CD8-positive, alpha-beta memory T cell (primary cell): ENCODE measurements at places on chromosomes 2 and 18.
A peak's percentile ranks its signal among the peaks of the same experiment; 100 is the strongest.

DNA sequence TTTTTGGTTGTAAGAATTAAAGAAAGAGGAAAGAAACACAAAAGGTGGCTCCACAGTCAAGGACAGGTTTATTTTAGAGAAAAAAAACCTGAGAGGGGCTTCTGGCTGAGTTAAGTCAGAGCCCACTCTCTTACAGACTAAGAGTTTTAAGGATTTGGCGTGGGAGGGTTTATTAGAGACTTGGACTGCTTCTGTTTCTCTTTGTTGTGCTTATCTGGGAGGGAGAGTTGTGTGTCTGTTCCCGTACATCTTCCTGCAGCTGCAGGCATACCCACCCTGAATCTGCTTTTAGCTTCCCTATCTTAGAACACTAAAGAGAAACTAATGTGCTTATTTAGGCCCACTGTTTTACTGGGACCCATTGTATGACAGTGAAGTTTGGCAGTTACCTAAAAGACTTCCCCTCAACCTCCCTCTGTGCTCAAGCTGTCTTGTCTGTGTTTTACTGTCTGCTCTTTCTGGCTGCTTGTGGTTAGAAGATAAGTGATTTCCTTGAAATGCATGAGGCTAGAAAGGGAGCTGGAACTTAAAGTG is 2.7 kb downstream of the RSAD2 start:
- DNase-seq: no peak

- no peak for DNase-seq
These were observed 147.1 kb downstream of the CCBE1 start for GRCh38 chr18:59550174-59550516.

DNA sequence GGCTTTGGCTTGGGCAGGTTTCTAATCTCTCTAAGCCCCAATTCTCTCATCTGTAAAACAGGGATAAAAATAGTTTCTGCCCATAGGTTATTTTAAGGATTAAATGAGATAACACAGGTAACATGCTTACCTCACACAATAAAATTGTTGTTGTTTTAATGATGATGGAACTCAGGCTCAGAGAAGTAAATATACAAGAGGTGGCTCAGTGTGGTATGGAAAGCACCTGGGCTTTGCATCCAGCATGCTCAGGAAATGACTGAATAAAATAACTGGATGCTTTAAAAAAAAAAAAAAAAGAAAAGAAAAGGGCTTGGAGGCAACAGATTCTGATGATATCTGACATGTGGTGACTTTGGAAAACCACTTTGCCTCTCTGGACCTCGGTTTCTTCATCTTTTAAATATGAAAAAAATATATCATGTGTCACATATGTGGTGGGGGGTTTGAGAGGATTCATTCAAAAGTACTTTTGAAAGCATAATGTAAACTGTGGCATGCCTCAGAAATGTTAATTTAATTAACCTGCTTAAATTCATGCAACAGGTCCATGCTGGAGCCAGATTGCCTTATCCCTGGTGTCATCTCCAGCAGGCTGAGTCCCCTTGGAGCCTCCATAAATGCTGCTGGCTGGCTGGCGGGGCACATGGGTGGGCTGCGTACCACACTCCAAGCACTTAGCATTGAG is 112.8 kb upstream of the CDC42EP3 start:
- DNase-seq: no peak

DNA sequence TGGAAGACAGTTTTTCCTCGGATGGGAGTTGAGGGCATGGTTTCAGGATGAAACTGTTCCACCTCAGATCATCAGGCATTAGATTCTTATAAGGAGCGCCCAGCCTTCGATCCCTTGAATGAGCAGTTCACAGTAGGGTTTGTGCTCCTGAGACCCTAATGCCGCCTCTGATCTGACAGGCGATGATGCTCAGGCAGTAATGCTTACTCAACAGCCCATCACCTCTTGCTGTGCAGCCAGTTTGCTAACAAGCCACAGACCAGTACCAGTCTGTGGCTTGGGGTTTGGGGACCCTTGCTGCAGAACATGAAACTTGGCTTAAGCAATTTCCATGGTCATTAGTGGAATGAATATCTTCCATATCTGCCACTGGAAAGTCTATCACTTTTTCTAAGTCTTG is 56.4 kb downstream of the GORASP2 start:
- DNase-seq: no peak

DNA sequence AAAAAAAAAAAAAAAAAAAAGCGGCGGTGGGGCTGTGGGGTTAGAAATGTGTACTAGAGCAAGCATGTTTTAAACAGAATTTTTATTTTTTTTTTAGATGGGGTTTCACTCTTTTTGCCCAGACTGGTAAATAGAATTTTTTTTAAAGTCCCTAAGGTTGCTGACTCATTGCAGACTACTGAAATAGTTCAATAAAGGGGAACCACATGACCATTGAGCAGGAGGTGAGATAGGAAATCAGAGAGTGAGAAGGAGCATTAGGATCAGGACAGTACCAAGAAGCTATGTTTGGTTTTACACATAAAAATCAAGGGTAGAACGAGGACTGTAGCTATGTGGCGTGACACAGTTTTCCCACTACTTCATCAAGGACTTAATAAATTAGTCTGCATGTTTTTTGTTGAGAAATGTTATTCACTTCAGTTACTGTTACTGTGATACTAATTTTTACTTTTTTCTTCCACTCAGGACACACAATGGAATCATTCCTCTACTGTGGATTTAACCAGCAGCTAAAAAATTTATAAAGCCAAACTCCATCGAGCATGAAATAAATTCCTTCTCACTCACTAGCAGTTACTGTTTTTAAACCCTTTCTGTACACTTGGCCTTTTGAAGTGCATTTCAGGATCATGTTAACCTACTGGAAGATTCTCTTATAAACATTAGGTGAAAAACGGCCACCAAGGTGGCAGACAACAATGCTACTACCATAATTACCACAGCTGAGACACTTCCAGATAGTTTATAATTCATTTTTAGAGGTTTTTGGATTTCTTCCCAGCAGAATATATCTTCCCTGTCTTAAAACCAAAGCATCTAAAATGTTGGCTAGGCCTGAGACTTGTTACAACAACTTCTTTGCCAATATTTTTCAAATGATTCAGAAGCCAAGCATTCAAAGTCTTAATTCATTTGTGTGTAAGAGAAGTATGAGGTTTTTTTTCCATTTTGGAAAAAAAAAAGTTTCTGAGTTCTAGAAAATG is 33.2 kb downstream of the LAMA1 start:
- DNase-seq: no peak

GRCh38 chr2:31704561-31705212 is 123.9 kb upstream of the SRD5A2 start:
- DNase-seq: no peak

DNA sequence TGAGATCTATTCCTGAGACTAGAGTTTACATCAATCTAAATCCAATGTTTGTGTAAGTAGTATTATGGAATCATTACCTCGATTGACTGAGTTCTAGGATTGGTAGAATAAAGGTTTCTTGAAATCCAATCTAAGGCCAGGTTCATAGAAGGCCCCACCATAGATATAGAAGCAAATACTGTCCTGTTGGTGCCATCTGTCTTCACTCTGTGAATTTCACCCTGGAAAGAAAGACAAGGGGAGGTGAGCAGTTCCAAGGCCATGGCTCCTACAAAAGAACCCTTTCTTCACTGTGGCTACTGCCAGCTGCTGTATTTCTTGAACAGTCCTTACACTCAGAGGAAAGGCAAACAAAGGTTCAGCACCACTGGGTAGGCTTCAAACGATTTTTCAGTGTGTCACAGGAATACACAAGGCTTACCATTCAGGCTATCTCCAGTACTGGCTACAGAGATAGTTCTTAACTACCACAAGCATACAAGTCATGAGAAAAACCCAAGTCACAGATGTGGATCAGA is 137.0 kb downstream of the LRP2 start:
- no peak for DNase-seq

GRCh38 chr18:33097126-33097525 is 324.3 kb upstream of the KLHL14 start:
- no peak for DNase-seq

DNA sequence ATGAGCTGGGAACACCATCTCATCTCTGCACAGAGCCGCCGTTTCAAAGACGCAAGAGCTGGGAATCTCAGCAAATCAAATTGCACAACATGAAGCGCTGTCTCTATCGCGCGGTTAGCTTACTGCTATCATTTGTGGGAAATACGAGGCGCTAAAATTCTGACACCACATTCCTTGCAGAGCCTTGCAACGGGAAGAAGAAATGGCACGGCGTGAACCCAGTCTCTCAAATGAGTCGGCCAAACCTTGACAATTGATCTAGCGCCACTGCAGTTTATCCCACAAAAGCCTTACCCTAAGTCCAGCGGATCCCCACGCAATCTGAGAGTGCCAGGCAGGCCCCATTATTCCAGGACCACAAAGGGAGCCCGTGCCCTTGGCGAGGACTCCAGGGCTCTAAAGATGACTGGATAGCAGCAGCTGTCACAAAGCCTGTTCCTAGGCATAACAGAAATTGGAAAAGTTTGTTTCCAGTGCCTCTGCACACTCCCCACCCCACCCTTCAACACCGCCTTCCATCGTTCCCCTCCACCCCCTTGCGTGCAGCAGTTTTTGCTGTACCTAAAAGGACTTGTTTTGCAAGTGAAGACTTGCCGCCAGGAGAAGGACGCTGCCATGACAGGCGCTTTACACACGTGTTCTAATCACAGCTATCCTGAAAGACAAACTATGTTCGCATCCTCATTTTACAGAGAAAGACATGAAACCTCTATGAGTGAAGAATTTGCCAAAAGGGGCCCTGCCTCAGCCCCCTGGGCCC is 252.4 kb downstream of the EIPR1 start:
- no peak for DNase-seq

DNA sequence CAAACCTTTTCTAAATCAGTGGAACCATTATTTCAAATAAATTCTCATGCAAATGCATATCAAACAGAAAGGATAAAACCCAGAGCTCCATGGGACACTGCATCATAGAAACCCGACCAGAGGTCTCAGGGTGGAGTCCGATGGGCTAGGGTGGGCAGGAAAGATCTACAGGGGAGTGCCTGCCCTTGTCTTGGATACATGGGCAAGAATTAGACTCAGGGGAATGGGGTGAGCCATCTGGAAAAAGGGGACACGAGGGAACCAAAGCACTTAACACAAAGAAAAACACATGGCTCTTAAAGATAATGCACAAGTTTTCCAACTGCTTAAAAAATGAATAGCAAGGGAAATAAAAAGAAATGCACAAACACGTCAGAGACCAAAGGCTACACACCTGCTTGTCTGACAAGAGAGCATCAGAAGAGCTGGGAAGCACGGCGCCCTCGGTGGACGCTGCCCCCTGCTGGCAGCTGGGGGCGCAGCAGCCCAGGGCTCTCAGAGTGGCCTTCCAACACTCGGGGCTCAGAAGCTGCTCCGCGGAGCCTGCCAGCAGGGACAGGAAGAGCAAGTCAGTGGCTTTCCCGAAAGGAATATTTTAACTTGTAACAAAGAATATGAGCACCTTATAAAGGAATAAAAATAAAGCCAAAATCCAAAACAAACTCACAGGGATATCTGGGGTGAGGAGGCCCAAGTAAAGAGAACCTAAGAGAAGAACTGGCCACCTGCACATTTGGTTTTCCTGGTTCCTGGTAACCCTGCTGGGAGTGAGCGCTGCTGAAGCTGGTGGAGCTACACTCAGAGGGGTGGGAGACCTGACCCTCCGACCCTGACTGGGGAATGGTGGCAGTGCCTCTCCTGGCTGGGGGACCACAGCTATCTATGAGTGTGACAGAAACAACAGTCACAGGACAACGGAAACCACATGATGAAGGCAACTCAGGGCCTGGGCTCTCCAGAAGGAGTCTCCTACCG is 54.5 kb downstream of the SIGLEC15 start:
- DNase-seq: peak; percentile 59

DNA sequence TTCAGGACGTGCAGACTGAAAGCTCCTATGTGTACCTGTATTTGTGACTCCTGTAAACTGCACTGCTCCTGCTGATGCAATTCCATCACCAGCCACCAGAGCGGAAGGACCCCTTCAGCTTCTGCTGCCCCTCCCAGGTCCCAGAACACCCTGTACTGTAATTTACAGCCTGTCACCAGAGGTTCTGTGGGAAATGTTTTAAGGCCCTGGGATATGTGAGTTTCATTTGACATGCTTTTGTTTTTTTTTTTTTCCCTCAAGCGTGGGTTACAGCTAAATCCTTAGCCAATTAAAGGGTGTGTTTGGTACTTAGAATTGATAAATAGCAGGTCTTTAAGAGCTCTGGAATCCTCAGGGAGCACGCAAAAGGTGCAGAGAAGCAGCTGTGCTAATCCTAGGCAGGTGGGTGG is 79.4 kb downstream of the KCTD1 start:
- DNase-seq: no peak

DNA sequence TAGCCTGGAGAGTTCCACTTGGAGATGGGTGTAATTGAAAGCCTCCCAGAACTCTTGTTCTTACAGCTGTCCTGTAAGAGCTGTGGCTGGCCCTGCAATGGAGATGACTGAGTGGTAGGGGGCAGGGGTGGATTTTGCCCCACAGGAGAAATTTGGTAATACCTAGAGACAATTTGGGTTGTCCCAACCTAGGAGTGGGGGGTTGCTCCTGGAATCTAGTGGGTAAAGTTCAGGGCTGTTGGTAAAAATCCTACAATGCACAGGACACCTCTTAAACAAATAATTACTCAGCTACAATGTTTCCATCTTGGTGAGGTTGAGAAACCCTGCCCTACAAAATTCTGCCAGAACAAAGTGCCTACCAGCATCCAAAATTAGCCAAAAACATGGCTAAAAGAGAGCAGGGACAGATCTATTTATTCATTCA is 181.1 kb upstream of the SH3BP4 start:
- no peak for DNase-seq

- no peak for DNase-seq
These were observed 566 bp upstream of the MRPS5 start for GRCh38 chr2:95122197-95122551.

GRCh38 chr2:167355821-167356220 is 467.5 kb downstream of the XIRP2 start:
- no peak for DNase-seq

DNA sequence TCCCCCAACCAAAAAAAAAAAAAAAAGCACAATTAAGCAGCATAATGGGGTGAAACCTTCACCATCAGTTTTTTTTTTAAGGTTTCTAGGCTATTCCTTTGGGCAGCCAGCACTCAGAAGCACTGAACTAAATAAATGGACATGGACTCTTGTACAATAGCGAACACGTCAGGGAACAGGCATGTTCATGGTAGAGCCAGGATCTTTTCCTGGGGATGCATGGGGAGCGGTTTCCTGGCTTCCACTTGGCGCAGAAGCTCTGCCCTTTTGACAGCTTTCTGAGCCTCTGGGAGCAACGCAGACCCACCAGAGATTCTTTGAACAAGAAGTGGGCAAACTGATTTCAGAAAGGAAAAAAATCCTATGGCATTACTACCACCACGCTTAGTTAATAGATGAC is 35.0 kb downstream of the ALPK2 start:
- DNase-seq: no peak

DNA sequence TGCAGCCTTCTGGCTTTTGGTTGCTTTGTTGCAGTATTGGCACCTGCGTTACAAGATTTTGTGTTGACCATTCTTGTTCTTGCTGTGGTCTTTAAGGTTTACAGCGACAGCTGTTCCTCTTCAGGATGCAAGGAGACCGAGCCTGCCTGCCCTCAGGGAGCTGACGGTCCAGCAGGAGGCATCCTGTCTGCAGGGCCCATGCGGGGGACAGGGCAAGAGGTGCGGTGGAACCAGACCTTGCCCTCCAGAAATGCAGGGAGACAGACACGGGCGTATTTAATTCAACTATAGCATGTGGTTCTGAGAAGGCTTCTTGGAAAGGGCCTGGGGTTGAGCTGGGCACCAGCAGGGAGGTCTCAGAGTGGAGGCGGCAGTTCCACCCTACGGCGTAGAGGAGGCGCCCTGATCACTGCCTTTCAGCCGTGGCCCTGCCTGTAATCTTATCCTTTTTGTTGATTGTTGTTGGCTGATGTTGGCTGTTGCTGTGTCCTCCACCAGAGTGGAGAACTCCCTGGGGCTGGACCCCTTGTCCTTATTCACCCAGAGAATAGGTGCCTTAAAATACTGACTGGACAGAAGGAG is 71.7 kb downstream of the HPCAL1 start:
- DNase-seq: no peak
